ENCODE measurements at places on chromosomes 3 and 15.

- DNase-seq, result no peak
Observed at GRCh38 chr15:76674883-76675282, 230.3 kb downstream of the SCAPER start.

DNA sequence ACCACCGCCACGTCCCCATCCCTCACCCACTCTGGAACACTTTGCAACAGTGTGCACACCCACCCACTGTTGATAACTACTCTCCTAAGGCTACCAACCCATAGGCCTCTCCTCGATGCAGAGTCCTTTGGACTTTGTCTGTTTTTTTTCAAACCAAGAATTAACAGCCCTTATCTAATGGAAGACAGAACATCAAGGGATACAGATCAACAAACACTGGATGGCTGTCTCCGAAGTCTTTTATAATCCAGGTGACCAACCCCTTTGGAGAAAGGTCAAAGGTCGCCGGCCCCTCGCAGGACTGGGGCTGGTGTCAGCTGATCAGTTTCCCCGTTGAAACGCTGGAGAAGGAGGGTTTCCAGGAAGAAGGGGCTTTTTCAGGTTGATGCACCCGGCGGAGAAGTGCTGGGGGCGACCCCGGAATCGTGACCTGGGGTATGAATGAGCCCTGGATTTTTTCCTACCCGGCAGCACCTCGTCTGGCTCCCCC lies 532 bp downstream of the B4GALT4 start:
- DNase-seq, result no peak

DNA sequence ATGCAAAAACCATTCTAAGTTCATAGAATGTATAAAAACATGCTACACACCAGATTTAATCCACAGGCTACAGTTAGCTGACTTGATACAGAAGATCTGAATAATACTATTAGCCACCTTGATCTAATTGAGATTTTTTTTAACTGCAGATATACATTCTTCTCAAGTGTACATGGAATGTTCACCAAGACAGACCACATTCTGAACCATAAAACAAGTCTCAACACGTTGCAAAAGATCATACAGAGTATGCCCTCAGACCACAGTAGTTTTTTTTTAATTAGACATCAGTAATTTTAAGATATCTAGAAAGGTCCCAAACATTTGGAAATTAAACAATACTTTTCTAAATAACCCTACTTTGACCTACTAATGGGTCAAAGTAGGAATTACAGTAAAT lies 83.3 kb downstream of the FGF7 start:
- DNase-seq, result no peak

DNA sequence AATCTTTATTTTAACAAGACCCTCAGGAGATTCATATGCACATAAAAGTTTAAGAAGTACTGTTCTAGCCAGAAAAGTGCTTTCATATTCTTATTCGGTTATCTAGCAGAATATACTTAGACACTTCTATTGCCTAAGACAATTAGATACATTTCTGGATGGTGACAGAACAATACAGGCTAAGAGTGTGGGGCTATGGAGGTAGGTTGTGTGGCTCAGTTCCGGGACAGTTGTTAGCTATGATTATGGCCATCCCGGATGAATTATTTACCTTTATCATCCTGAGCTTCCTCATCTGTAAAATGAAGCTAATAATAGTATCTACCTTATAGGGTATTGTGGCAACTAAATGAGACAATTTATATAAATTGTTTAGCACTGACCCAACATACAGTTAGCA lies 6.6 kb downstream of the FAM98B start:
- DNase-seq, result no peak

- no peak for DNase-seq
Observed at GRCh38 chr3:40299721-40300335, 9.7 kb upstream of the EIF1B start.

DNA sequence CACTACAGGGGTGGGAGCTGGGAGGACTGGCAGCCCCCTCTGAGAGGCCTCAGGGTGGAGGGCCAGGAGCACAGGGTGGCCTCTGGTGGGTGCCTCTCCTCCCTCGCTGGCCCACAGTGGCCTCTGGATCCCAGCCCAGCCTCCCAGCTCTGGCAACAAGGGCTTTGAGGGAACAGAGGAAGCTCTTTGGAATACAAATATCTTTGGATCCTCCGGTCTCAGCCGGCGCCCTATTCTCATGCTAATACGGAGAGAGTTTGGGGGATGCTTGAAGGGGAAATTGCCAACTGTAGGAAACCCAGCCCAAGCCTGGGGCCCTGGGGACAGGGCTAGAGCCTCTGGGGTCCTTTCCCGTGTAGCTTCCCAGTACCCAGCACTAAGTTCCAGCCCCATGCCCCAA lies 33.4 kb upstream of the INSYN1 start:
- DNase-seq, result no peak

GRCh38 chr3:125010393-125010792 lies 45.4 kb downstream of the HEG1 start:
- no peak for DNase-seq

DNA sequence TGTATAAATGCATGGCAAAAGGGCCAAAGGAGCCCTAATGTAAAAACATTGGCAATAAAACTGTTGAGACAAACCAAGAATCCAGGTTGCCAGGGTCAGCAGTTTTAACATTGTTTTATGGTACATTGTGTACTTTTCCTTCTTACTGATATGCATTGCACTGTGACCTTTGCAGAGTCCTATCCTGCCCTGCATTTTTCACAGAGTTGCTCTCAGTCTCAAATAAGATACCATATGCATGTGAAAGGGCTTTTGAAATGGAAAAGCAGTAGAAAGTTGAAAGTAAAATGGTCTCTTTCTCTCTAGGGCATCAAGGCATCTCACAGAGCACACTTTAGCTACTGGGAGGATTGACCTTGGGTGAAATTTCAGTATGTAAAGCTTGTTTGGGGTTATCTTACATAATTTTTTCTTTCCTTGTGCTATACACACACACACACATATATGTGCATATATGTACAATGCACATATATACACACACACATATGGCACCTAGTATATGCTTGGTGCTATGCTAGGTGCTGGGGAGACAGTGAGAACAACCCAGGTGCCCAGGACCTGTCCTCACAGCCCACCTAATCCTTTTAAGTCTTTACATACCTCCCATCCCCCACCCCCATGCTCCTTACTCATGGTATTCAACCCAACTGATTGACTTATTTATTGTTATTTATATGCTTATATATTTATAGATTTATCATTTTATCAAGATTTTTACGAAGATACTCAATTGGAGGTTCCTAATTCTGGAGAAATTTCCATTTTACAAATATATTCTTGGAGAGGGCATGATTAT lies 1.2 kb upstream of the PPP2R3A start:
- no peak for DNase-seq

DNA sequence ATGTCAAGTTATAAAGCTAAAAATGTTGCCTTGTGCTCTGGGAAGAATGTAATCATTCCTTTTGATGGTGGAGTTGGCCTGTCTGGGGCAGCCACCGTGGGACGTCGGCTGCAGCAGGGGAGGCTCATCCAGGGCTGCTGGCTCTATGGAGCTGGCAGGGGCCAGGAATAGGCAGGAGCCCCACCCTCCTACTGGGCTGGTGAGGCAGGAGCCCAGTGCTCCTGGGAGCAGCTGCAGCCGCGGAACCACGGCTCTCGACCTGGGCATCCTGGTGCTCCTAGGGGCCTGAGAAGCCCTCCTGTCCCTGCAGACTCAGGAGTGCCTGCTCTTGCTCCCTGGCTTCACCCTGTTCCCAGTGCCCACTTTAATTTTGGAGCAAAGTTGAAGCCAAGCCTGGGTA lies 127.1 kb downstream of the DIPK2A start:
- DNase-seq, result no peak

- no peak for DNase-seq
Observed at GRCh38 chr3:179266701-179267211, 15.8 kb upstream of the KCNMB3 start.

DNA sequence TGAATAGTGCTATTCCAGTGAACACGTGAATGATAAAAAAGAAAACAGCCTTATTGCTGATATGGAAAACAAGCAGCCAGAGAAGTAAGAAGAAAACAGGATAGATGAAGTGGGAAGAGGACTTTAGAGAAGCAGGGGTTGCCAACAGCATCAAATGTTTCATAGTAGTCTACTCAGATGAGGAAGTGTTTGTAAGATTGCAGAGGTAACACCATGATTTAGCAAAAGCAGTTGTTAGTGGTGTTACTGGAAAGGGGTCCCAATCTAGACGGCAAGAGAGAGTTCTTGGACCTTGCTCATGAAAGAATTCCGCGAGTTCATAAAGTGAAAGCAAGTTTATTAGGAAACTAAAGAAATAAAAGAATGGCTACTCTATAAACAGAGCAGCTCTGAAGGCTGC lies 108.8 kb upstream of the MCTP2 start:
- DNase-seq, result no peak

DNA sequence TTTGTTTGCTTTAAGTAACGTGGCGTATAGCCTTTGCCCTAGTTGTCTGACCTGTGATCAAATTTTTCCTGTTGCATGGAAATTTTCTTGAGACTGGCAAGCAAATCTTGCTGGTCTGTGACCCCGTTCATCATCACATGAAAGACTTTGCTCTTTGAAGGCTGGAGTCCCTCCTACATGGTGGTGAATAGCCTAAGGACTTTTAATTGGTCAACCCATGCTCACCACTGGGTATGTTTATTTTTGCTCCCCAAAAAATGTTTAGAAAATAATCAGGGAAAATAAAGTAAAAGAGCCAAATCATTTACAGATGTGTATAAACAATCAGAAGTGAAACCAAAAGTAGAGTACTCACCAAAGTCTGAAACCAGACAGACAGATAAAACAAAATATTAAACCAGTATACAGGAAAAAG lies 1075.3 kb upstream of the ALCAM start:
- no peak for DNase-seq

DNA sequence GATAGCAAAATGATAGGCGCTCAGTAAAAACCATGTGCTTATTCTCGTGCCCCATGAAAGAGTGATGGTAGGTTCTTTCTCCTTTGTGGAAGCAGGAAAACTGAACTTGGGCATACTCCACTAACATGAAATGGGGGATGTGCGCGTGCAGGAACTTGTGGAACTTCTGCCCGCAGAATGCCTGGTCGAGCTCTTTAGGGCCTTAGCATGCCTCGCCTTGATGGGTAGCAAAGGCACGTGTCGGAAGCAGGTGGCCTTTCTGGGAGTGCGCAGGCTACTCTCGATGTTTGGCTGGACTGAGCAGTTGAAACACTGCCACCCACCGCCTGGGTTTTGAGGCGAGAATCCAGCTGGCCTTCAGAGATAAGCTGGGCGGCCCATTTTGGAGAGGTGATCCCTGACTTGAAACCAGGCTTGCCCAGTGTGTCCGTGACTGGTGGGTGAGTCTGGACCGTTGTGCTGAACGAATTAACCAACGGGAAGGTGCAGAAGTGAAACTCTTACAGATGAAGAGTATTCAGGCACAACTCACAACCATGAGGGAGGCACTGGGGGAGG lies 842 bp downstream of the PCCB start:
- peak; percentile 10 for DNase-seq

DNA sequence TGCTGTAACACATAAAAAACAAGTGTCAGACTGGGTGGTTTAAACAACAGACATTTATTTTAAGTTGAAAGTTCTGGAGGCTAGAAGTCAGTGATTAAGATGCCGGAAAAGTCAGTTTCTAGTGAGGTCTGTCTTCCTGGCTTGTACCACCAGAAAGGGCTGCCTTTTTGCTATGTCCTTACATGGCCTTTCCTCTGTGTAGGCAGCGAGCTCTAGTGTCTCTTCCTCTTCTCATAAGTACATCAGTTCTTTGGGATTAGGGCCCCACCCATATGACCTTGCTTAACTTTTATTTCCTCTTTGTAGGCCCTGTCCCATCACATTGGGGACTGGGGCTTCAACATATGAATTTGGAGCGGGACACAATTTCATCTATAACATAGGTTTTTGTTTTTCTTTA lies 128.0 kb downstream of the BBX start:
- DNase-seq, result no peak

- no peak for DNase-seq
Observed at GRCh38 chr15:90531147-90531546, 1.4 kb downstream of the CRTC3 start.

DNA sequence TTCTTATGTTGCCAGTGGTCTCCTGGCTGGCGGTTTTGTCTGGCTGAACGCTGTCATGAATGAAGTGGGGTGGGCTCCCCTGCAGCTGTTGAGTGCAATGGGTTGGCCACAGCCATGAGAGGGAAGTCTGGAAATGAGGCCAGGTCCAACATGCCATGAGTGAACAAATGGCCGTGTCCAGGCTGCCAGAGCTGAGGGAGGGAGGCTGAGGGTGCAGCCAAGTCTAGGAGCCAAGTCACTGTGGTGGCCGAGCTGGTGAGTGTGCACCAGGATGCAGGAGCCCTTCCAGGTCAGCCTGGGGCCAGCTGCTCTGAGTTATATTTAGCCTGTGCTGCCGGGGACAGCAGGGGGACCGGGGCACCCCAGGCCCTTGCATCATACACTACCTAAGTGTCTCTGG lies 24.7 kb upstream of the PRR23E start:
- DNase-seq, result no peak

Measured in thoracic aorta (tissue), 2 donors.